Stimulated activated effector memory CD8-positive, alpha-beta T cell treated with anti-CD3 and anti-CD28 coated beads, Interleukin-12 subunit alpha, Interleukin-12 subunit beta, amount 100 ng/mL, for 72 hours (primary cell): ENCODE measurements at places on chromosomes 6 and 20.

DNA sequence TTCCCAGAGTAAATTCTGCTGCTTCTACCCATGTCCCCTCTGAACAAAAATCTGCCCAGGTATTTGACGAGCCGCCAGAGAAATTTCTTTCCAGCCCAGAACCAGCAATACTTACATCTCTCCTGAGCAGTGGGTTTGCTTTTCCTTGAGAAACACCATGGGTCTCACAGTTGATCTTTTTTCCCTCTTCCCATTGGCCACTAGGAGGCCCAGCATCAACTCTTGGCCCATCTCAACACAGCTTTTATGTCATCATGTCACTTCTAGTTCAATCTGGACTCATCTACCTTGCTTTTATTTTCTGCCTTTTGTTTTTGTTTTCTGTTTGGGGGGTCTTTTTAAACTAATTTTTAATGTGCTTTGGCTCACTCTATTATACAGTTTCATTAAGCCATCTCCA, 18.8 kb downstream of the MAFB start:
- no peak for DNase-seq

DNA sequence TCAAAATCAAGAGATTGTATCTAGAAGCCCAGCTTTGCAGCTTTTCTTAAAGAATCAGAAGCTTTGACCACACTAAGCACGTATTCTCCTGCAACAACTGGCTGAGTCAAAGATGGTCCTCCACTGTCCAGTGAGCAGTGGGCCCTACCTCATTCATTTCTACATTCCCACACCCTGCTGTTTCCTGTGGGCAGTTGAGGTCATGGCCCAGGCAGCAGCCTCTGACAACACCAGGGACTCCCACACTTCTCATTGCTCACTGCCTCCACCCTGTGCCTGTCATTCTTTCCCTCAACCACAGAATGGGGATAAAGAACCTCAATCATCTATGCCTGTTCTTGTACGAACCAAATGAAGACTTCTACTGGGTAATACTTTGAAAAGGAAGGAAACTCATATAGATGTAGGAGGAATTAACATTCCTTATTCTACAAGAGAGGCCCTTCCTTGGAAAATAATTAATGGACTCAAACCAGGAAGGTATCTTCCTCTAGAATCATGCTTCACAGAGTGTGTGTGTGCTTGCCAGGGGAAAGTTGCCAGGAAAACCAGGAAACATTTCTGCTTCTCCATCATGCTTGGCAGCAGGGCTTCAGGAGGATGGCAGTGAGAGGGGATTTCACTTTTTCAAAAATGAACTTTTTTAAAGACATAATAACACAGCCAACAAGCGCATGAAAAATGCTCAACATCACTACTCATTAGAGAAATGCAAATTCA, 191.7 kb upstream of the RIN2 start:
- no peak for DNase-seq

DNA sequence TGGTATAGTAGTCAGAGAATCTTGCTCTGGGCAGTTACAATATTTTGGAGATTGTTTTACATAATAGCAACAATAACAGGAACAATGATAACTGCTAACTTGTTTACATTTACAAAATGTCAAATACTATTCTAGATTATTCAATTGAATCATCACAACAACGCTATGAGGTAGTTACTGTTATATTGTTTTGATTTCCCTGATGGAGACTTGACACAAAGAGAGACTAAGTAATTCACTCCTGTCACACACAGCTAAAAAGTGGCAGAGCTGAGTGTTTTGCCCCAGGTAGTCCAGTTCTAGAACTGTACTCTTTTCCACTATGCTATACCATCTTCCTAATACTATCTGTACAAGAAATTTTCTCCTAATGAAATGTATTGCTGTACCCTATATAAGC, 356.1 kb downstream of the LAMA2 start:
- DNase-seq: no peak

- DNase-seq: no peak
Observed at GRCh38 chr20:44135417-44136204, 51.4 kb downstream of the JPH2 start.

DNA sequence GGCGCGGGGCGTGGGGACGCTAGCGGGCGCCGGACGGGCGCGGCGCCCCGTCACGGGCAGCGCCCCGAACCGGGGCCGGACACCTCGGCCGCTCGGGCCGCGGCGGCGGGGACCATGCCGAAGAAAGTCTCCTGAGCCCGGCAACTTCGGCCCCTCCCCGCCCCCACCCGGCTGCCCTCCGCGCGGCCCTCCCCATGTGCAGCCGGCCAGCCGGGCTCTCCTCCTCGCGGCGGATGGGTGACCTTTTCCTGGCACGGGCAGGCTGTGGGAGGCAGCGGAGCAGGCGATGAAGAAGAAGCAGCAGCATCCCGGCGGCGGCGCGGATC, 278 bp downstream of the UST start:
- no peak for DNase-seq

DNA sequence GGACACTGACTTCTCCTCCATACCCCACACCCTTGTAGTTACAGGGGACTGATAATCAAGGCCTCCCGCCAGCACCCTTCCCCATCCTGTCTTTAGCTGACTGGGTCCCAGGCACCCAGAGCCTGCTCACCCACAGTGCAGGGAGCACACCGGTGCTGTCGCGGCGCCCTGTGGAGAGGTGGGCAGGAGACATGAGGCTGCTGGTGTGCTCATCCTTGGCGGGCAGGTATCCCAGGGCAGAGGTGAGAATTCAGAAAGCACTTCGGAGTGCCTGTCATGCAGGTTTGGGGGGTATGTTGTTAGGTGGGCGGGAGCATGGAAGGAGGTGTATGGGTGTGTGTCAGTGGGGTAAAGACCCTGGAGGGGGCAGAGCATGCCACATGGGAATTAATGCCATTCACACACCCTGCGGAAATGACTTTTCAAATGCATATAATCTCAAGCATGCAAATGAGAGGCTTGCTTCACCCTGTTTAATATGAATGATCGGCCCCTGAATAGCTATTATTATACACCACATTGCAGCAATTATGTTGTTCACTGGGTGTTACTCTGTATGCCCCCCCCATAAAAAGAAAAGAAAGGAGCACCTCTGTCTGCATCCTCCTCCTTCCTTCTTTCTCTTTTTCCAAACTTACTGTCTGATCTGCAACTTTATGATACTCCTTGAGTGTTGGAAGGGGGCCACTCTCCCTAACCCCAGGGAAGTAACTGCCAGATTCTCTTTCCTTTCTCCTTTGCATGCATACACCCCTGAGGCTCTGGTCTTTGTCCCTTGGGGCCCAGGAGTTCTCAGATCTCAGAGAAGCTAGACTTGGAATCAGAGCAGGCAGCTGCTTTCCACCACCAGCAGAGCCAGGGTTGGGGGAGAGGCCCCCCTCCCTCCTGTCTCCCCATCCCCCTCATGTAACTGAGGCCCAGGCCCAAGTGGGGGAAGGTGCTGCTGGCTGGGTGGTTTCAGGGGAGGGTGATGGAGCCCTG, 16.0 kb downstream of the FOXP4 start:
- DNase-seq: no peak

- DNase-seq: no peak
Observed at GRCh38 chr20:10551732-10552724, 116.9 kb downstream of the SLX4IP start.

- no peak for DNase-seq
Observed at GRCh38 chr6:24051942-24052589, 73.9 kb upstream of the NRSN1 start.
